ENCODE measurements at places on chromosomes 2 and 18. TPM values are rescaled to one million over a fixed set of nuclear protein-coding genes. Genes with fewer than 3 reads are reported as not detected.

GRCh38 chr2:235640926-235641723 lies 147.3 kb downstream of the AGAP1 start:
- no peak overlapping the region for H3K27ac ChIP-seq
- H3K27me3 ChIP-seq: no peaks in the 10 kb centered on the region
- H3K36me3 ChIP-seq: no peaks in the 10 kb centered on the region
- H3K4me1 ChIP-seq: peaks cover 19% of the 10 kb centered on the region

DNA sequence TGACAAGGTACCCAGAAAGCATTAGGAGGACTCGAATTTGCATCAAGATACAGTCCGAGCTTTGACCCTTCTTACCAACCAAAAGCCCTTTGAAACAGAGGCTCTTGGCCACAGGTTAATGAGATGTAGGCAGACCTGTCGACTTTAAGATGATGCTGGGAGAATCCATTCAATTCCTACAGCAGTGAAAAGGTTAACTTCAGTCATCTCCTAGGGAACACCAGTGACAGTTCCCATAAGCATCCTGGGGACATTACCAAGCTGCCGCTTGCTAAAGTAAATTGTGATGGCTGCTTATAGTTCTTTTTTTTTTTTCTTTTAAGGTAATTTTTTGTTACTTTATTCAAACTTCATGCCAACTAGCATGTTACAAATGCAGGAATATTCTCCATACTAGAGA lies 379.3 kb downstream of the SOX11 start:
- no peaks in the 10 kb centered on the region for H3K27me3 ChIP-seq
- no peak overlapping the region for H3K27ac ChIP-seq
- H3K4me3 ChIP-seq: no peak overlapping the region
- peaks cover 11% of the 10 kb centered on the region for H3K4me1 ChIP-seq
- DNase-seq: no peak
- H3K36me3 ChIP-seq: no peaks in the 10 kb centered on the region

DNA sequence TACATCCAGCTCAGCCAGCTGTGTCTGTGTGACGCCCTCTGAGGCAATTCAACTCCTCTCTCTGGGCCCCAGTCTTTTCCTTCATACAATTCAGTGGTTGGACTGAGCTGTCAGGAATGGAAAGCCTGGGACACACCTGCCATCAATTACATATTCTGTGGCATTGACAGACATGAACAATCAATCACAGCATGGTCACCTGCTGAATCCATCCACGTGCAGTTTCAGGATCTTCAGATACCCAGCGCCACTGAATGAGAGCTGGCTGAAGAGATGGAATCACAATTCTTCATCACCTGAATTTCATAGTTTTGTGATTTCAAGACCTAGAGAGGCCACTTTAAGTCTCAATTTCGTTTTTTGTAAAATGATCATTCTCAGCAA lies 5.1 kb downstream of the ADRA2B start:
- H3K4me1 ChIP-seq: peaks cover 6% of the 10 kb centered on the region
- no peak overlapping the region for H3K4me3 ChIP-seq
- DNase-seq: no peak

DNA sequence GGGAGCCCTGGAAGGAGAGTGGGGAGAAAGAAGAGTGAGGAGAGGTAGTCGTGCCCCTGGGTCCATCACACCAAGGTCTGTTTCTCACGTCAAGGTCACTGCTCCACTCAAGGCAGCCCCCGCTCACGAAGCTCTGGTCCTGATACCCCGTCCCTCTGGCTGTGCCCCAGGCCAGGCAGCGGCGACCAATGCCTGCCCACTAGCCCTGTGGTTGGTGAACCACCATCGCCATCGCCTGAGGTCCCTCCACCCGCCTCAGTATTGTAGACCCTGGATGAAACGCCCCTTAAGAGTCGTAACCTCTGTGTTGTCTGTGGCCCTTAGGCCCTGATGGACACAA lies 378.3 kb upstream of the MYT1L start:
- peaks cover 5% of the 10 kb centered on the region for H3K4me1 ChIP-seq
- DNase-seq: no peak
- no peaks in the 10 kb centered on the region for H3K27me3 ChIP-seq
- no peak overlapping the region for H3K27ac ChIP-seq
- H3K4me3 ChIP-seq: no peak overlapping the region

INPP5D gene
- 13.1 TPM for total RNA-seq

ASXL3 gene
- 0.35 TPM for total RNA-seq

- H3K36me3 ChIP-seq: no peaks in the 10 kb centered on the region
- H3K4me1 ChIP-seq: no peaks in the 10 kb centered on the region
- H3K27ac ChIP-seq: no peak overlapping the region
- no peak for DNase-seq
- H3K27me3 ChIP-seq: no peaks in the 10 kb centered on the region
Observed at GRCh38 chr2:121211251-121211650, 73.8 kb downstream of the TFCP2L1 start.

TUBA4B gene
- not detected for total RNA-seq

DNA sequence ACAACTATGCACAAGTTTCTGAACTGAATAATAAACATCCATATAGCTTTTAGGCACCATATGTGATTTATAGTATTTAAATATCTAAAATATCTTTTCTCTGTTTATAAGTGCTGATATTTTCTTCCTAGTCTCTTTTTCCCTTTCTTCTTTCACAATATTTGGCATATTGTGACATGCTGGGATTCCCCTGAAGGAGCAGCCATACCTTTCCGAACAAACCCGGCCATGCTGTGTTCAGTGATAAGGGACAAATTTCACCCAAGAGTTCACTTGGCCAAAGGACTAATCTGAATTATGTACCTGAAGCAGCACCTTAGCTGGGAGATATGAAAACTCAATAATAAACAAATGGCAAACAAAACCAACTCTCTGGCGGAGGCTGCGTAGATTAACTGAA lies 250.8 kb downstream of the RDH14 start:
- H3K4me1 ChIP-seq: no peaks in the 10 kb centered on the region
- no peak overlapping the region for H3K27ac ChIP-seq
- H3K36me3 ChIP-seq: no peaks in the 10 kb centered on the region

- H3K4me3 ChIP-seq: no peak overlapping the region
- H3K27me3 ChIP-seq: no peaks in the 10 kb centered on the region
- H3K4me1 ChIP-seq: no peaks in the 10 kb centered on the region
- peaks cover 14% of the 10 kb centered on the region for H3K36me3 ChIP-seq
Observed at GRCh38 chr2:143056550-143056949, 72.7 kb upstream of the ARHGAP15 start.

COLEC11 gene
- total RNA-seq: not detected

TAF4B gene
- total RNA-seq: 20.4 TPM

GRCh38 chr2:215635788-215636139 lies 199.9 kb upstream of the FN1 start:
- H3K27ac ChIP-seq: no peak overlapping the region
- H3K4me1 ChIP-seq: no peaks in the 10 kb centered on the region
- H3K27me3 ChIP-seq: no peaks in the 10 kb centered on the region
- no peak for DNase-seq
- H3K4me3 ChIP-seq: no peak overlapping the region

TLX2 gene
- 0.20 TPM for total RNA-seq

DSG1 gene
- total RNA-seq: not detected

LOXL3 gene
- 29.8 TPM for total RNA-seq

DNA sequence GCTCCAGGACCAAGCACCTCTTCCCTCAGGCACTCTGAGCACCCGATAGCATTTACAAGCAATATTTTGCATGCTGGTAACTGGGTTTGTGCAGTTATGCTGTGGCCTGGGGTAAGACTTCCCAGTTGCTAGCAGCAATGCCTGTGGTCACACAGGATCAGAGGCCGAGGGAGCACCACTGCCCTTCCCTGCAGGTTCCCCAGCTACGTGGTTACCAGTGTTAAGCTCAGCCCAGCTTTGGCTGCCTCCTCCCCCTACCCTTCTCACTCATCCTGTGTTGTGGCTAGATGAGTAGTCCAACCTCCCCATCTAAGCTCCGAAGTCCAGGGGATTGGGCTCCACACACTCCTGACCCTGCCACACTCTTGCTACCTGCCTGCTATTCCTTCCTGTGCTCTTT lies 141.1 kb downstream of the CELF4 start:
- H3K27ac ChIP-seq: no peak overlapping the region
- H3K36me3 ChIP-seq: no peaks in the 10 kb centered on the region
- no peaks in the 10 kb centered on the region for H3K27me3 ChIP-seq
- H3K4me3 ChIP-seq: no peak overlapping the region

- H3K27ac ChIP-seq: no peak overlapping the region
- H3K4me1 ChIP-seq: peaks cover 4% of the 10 kb centered on the region
- no peak overlapping the region for H3K4me3 ChIP-seq
- no peaks in the 10 kb centered on the region for H3K36me3 ChIP-seq
- H3K27me3 ChIP-seq: no peaks in the 10 kb centered on the region
- no peak for DNase-seq
Observed at GRCh38 chr2:85953476-85953875, 64.7 kb upstream of the ST3GAL5 start.

ABCG8 gene
- total RNA-seq: not detected

- H3K27ac ChIP-seq: no peak overlapping the region
- no peak overlapping the region for H3K4me3 ChIP-seq
- no peak for DNase-seq
- H3K4me1 ChIP-seq: no peaks in the 10 kb centered on the region
- peaks cover 49% of the 10 kb centered on the region for H3K36me3 ChIP-seq
- H3K27me3 ChIP-seq: no peaks in the 10 kb centered on the region
Observed at GRCh38 chr2:185507719-185508118, 230.9 kb upstream of the FSIP2 start.

DNA sequence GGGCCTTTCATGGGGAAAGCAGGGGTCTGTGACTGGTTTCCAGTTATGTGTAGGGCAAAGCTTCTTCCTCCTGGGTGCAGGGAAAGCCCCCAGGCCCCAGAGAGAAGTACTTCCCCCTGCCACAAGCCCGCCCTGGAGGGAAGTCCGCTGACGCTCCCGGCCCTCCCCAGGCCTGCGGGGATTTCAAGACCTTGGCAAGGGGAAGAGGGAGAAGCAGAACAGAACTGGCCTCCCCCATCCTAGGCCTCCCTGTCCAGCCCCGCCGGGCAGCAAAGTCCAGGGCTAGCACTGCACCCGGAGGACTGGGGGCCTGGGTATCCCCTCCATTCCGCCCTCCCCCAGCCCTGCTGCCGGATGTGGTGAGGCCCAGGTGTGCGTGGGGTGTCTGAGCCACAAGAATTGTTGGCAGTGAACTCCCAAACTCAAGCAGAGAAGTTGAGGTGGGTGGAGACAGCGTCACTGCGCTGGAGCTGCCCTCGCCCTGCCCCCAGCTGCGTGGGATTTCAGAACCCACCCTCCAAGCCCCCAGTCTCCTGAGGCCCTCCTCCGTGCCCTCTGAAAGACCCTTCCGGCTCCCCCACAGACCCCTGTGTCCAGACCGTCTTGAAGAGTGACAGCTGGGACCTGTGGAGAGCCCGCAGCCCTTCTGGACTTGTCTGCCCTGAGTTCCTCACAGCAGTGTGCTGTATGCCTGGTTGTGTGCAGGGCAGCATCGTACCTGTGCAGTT lies 1.1 kb upstream of the DUSP2 start:
- no peaks in the 10 kb centered on the region for H3K4me1 ChIP-seq
- H3K4me3 ChIP-seq: 0 out of 3 replicates have a peak overlapping the region, but pooled peaks have one; percentile 17
- H3K36me3 ChIP-seq: no peaks in the 10 kb centered on the region
- peak; percentile 29 for DNase-seq
- H3K27me3 ChIP-seq: no peaks in the 10 kb centered on the region

DNA sequence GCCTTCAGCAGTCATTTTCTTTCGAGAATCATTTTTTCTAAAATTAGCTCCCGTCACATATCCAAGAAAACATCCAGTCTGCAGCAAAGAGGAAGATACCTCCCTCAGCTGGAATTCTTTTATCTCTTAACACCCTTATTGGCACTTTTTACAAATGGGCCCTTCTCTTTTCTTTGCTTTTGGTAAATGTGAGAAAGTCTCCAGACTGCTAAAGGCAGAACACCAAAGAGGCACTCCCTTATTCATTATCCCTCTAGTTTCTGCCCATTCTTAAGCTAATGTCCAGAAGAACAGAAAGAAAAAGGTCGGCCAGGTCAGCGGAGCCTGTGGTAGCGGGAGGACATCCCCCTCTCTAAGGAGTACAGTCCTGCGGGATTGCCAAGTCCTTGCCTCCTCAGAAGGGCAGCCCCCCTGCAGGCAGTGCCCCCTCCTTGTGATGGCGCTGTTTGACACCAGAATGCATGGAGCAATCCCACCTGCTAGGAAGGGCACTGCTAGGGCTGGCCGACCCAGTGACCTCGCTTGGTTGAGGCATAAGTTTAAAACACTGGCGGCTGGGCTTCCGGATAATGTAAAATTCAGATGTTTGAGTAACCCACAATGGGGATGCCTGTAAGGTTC lies 34.0 kb downstream of the ST6GAL2 start:
- H3K27me3 ChIP-seq: no peaks in the 10 kb centered on the region
- no peaks in the 10 kb centered on the region for H3K36me3 ChIP-seq
- peak; percentile 69 for DNase-seq
- H3K4me3 ChIP-seq: no peak overlapping the region

GRCh38 chr2:176398243-176399073 lies 129.2 kb downstream of the MTX2 start:
- no peaks in the 10 kb centered on the region for H3K4me1 ChIP-seq
- no peaks in the 10 kb centered on the region for H3K27me3 ChIP-seq
- H3K36me3 ChIP-seq: no peaks in the 10 kb centered on the region
- no peak overlapping the region for H3K27ac ChIP-seq
- no peak overlapping the region for H3K4me3 ChIP-seq

DNA sequence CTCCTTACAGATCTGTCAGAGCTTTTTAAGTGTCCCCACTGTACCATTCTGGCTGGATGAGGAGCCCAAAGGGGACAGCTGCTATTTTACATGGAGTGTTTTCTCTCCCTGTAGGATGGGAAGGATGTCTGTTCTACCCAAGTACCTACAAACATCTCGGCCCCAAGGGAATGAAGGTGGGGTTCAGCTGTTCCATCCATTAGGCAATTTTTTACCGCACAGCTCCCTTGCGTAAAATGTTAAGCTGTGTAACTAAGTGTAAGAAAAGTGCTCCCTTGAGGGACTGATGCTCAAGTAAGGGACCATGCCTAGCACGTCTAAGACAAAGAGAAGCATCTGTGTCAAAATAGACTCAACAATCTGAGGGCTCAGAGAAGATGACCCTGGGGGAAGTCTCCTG lies 180.3 kb downstream of the MYO5B start:
- no peaks in the 10 kb centered on the region for H3K27me3 ChIP-seq
- no peak overlapping the region for H3K27ac ChIP-seq
- H3K4me1 ChIP-seq: no peaks in the 10 kb centered on the region

- H3K4me1 ChIP-seq: no peaks in the 10 kb centered on the region
- H3K27me3 ChIP-seq: no peaks in the 10 kb centered on the region
- no peak overlapping the region for H3K4me3 ChIP-seq
Observed at GRCh38 chr2:143732871-143733270, 603.7 kb downstream of the ARHGAP15 start.

All from H9 (cell line).